ENCODE measurements at places on chromosomes 12 and 14.

DNA sequence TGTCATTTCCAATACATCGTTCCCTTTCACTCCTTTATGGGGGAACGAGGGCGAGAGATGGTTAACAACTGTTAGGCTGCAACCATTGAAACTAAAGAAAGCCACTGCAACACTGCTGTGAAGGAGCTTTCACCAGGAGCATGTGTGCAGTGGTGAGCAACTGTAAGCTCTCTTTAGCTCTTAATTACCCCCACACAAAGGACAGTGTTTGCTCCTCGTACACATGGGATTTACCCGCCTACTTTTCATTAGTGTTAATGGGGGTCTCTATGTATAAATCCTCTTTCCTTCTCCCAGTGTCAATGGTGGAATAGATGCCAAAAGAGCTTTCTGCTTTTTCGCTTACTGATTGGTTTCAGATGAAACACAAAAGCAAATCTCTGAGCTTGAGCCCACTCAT is 343.1 kb downstream of the FLRT2 start:
- DNase-seq = no peak

DNA sequence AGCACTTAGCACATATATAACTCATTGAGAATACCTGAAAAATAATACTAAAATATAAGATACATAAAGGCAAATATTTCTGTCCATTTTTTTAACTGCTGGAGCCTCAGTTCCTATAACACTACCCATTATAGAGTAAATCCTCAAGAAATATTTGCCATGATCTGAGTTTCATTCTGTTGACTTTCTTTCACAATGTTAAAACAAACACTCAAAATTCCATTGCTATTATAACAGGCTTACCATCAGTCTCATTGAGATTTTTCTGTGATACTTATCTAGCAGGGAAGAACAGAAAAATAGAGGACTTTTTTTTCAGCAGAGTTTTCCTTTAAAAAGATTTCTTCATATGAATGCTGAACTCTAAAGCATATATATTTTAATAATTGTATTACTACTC is 24.5 kb downstream of the LMO3 start:
- no peak for DNase-seq

GRCh38 chr14:43735932-43736331 is 771.2 kb downstream of the FSCB start:
- DNase-seq = no peak

DNA sequence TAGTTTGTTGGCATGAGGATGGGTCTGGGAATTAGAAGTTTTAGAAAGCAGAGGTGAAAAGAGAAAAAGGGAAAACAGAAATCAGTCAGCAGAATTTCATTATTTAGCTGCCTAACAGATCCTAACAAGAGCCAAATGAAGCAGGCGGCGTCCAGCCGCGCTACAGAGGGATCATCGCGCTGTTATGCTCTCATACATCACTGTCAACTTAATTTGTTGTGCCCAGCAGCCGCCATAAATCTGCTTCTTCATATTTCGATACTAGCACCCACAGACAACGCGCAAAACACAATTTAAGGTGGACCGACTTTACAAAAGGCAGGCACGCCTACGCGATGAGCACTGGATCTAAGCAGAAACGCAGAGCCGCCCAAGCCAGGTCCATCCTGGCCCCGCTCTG is 66.7 kb downstream of the SETD3 start:
- no peak for DNase-seq

- DNase-seq = no peak
Observed at GRCh38 chr12:38411426-38411825, 94.9 kb downstream of the ALG10B start.

- no peak for DNase-seq
Observed at GRCh38 chr12:8699714-8700113, 1.9 kb downstream of the RIMKLB start.

GRCh38 chr14:90489306-90489705 is 92.5 kb downstream of the CALM1 start:
- no peak for DNase-seq

DNA sequence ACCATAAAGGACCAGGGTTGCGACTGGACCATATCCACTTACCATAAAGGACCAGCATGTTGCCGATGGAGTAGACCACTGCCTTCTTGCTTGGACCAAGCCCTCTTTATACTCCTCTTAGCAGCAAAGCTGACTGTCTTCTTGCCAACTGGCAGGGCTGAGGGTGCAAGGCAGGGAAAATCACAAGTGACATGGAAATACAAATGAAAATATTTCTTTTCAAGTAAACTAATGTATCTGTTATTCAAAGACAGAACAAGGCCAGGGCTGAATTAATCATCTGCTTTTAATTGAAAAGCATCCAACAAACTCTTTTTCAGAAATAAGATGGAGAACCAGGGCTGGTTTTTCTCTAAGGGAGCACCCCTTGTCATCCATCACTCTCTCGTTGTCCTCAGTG is at the start of gene CELA1:
Gene CELA1, minus strand, starts transcription at position 99 of the 400 bp plus-strand sequence. Its CDS starts 41 bp downstream, at position 58.
- DNase-seq = no peak

GRCh38 chr12:59322473-59322872 is 273.4 kb upstream of the SLC16A7 start:
- no peak for DNase-seq

- DNase-seq = peak; percentile 13
Observed at GRCh38 chr12:93944201-93944600, 204.2 kb upstream of the PLXNC1 start.

- no peak for DNase-seq
Observed at GRCh38 chr14:61187196-61187905, 93.8 kb downstream of the TMEM30B start.

DNA sequence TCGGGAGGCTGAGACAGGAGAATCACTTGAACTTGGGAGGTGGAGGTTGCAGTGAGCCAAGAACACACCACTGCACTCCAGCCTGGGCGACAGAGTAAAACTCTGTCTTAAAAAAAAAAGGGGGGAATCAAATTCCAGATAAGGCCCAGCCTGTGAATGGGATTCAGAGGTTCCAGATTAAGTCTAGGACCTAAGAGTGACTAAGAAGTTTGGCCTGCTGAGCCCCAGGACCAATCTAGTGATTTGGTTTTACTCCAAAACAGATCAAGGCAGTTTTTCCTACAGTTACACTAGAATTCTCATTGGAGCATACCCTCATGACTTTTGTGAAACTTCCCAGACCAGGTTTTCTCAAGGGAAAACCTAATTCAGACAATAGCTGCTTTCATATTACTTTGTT is 22.8 kb downstream of the EXOC5 start:
- no peak for DNase-seq

DNA sequence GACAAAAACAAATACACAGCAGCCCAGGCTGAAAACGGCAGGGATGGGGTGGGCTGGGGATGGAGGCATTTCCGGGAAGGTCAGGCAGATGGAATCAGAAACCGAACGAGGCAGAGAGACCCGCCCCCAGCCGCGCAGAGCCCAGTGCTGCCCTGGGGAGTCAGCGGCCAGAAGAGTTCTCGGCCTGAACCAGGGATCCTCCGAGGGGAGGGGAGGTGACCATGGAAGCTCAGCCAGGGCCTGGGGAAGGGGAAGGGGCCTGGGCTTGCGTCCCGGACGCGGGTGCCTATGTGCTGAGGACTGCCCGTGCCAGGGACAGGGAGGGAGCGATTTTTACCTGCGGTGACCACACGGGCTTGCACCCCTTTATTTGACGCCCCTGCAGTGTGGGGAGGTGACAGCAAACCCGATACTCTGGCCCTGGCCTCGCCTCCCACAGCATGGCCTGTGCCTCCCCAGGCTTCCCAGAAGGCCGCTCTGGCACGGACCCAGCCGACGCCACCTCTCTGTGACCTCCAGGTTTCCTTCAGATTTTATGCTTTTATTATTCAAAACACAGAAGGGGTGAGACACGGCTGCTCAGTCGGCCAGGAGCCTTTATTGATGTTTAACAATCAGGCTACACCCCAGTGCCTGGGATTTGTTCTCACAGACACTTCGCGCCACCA is 7.7 kb downstream of the LRCOL1 start:
- DNase-seq = no peak

GRCh38 chr14:70726651-70727375 is 82.5 kb downstream of the MAP3K9 start:
- DNase-seq = no peak

DNA sequence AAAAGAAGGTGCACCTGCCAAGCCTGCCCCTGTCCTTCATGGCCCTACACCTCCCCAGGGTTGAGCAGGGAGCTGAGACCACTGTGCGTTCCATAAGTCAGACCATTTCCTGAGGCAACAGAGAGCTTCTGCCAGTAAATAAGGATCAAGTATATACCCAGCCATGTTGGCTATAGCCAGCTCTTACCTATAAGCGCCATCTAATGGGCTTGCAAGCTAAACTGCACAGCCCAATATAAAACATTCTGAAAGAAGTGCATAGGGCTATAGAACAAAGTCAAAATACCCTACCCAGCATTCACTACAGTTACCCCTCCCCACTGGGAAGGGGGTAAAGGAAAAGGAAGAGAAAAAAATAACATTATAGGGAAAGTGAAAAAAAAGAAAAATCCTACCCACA is 59.3 kb upstream of the SCAF11 start:
- DNase-seq = no peak

- no peak for DNase-seq
Observed at GRCh38 chr14:69999261-69999674, 120.1 kb downstream of the SMOC1 start.

DNA sequence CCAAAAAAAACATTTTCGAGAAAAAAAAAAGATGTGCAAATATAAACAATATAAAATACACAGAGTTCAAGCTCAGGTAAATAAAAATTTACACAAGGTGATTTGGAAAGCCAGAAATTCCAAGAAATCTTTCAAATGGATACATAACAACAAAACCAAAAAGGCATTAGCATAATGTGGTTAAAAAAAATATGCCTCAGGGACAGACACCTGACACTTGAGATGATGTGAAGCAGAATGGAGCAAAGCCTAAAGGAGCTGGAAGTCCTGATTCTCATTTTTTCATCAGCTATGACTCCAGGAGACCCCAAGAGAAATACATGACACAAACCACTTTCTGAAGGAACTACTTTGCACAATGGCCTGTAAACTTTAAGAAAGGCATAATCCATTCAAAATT is 98.6 kb downstream of the PPP2R5E start:
- DNase-seq = no peak

GRCh38 chr14:78005325-78005724 is 164.8 kb upstream of the NRXN3 start:
- no peak for DNase-seq

DNA sequence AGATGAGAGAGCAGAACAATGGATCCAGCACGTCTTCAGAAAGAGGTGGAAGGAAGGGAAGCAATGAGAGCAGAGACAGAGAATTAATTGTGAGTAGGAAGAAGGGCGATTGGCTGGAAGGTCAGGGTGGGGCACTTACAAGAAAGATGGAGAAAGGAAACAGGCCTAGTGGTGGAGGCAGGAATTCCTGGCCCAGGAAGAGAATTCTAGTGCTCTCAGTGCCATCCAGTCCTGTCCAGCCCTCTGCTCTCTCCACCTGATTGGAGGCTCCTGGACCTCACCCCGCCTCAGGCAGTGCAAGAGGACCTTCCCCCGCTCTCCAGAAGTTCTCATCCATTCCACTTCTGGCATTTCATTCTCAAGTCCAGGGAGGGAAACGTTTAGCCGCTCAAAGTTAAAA is 43.0 kb downstream of the NGB start:
- no peak for DNase-seq

- no peak for DNase-seq
Observed at GRCh38 chr14:72947366-72948160, 21.3 kb downstream of the DCAF4 start.

DNA sequence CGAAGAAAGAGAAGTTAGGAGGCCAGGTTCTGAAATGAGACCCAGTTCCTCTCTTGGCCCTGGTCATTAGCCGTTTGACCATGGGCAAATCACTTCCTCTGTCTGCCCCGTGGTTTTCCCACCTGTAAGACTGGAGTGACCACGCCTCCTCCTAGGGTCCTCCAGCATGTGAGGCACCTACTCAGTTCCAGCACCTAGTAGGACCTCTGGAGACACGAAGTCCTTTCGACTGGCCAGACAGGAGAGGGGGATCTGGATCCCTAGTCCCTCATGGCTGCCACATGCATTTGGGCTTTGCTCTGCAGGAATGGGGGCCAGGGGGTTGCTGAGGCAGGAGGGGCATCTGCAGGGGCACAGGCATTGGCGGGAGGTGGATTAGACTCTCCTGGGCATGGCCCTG is 16.3 kb downstream of the TRPV4 start:
- DNase-seq = no peak

DNA sequence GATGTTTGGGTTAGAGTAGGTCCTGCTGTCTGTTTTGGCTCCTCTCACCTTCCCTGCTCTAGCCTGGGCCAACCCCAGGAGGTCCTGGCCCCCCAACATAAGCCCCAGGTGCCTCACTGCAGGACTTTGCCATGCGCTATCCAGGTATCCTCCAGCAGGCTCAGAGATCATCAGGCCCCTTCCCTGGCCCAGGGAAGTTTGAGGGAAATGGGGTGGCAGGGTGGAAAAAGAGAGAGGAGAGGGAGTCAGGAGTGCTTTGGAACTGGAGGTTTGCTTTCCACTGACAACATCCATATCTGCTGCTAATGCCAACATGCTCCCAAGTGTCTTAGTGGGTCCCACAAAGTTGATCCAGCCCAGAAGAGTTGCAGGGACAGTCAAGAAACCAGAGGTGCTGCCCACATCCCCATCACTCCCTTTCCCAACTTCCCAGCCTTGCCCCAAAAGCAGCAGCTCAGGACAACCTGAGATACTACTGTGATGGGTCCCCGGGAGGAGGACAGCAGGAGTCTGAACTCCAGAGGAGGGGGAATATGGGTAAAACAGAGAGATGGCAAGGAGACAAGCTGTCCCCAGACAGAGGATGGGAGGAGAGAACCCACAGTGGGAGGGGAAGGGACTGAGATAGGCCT is 677 bp downstream of the TNS2 start:
- no peak for DNase-seq

GRCh38 chr14:90905531-90905930 is 89.3 kb upstream of the TTC7B start:
- DNase-seq = no peak

- peak; percentile 80 for DNase-seq
Observed at GRCh38 chr14:80930836-80931389, 10.6 kb downstream of the CEP128 start.

GRCh38 chr12:113870035-113870434 is 96.1 kb downstream of the RBM19 start:
- no peak for DNase-seq

- no peak for DNase-seq
Observed at GRCh38 chr12:32993404-32993803, 96.8 kb upstream of the PKP2 start.

Measured in GM04504 (cell line).